Upper lobe of left lung (tissue), 6 donors: ENCODE measurements at places on chromosomes 4 and X. TPM values are rescaled to one million over a fixed set of nuclear protein-coding genes. Genes with fewer than 3 reads are reported as not detected.

- no peak for DNase-seq
- no peak overlapping the region for H3K4me3 ChIP-seq
- no peak overlapping the region for H3K27ac ChIP-seq
- peaks cover 14% of the 10 kb centered on the region for H3K4me1 ChIP-seq
Observed at GRCh38 chr4:87067124-87067885, 132.5 kb downstream of the AFF1 start.

The F8A2 gene
- not detected for total RNA-seq

DNA sequence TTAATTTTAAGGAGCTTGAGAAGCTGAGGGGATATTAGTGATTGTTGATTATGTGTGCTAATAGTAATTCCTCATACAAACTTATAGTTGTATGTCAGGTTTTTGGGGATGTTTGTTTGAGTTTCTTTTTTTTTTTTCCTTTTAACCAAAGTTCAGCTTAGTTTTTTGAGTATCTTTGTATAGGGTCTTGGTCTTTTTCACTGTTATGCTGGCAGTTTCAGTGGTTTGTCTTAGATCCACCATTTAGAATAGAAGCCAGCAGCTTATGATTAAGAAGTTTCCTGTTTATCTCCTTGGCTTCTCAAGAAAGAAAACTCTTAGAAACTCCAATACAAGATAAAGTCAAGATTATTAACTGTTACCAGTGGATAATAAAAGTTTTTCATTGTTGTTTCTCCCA, 16.1 kb downstream of the CPEB2 start:
- H3K36me3 ChIP-seq = no peaks in the 10 kb centered on the region
- H3K4me3 ChIP-seq = no peak overlapping the region
- H3K4me1 ChIP-seq = peaks cover 44% of the 10 kb centered on the region
- no peak for DNase-seq

DNA sequence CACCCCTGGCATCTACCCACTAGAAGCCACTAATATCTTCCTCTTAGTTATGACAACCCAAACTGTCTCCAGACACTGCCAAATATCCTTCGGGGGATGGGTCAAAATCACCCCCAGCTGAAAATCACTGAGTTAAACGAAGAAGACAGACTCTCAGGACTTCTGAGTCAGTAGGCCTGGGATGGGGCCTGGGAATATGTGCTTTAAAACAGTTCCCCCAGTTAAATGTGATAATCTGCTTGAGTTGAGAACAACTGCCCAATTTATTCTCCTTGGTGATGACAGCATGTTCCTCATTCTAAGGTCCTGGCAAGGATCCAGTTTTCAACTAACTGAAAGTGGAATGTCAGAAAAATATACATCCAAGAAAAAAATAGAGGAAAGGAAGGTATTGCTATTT, 52.4 kb downstream of the CBLL2 start:
- H3K4me3 ChIP-seq = no peak overlapping the region
- no peaks in the 10 kb centered on the region for H3K36me3 ChIP-seq
- no peak for DNase-seq
- no peaks in the 10 kb centered on the region for H3K27me3 ChIP-seq
- no peaks in the 10 kb centered on the region for H3K4me1 ChIP-seq

The XG gene
- total RNA-seq = 0.69 TPM

GRCh38 chrX:107776649-107777535, 641 bp upstream of the NCBP2L start:
- peak overlapping the region; percentile 64 for H3K4me3 ChIP-seq
- H3K36me3 ChIP-seq = no peaks in the 10 kb centered on the region
- peaks cover 7% of the 10 kb centered on the region for H3K4me1 ChIP-seq
- DNase-seq = peak; percentile 88

The CXCL11 gene
- 0.31 TPM for total RNA-seq

The HSFX3 gene
- not detected for total RNA-seq

DNA sequence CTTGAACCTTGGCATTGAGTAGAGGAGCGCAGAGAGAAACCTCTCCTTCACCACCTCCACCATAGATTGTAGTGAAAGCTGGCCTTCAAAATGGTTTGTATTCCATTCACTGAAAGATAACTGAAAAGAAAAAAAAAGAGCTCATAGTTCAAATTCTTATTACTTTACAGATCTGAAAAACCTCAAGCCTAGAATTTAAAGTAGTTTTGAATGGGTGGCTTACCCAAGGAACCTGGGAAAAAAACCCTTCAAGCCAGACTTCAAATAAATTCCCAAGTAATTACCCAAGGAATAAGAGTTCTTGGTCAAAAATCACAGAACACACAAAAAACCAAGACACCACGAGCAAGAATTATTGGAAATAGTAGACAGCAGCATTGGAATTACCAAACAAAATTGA, 83.6 kb upstream of the TMEM33 start:
- no peak overlapping the region for H3K4me3 ChIP-seq
- H3K4me1 ChIP-seq = no peaks in the 10 kb centered on the region
- H3K27ac ChIP-seq = no peak overlapping the region
- no peaks in the 10 kb centered on the region for H3K36me3 ChIP-seq
- no peaks in the 10 kb centered on the region for H3K27me3 ChIP-seq

The LRP2BP gene
- 1.0 TPM for total RNA-seq

GRCh38 chr4:55819634-55820033, at the start of gene EXOC1L:
Gene EXOC1L, plus strand, starts transcription at chr4:55819790. Its CDS starts 237 bp downstream, at chr4:55820027.
- H3K4me1 ChIP-seq = no peaks in the 10 kb centered on the region
- H3K27me3 ChIP-seq = no peaks in the 10 kb centered on the region
- no peak within 1 kb of the TSS for H3K27ac ChIP-seq

GRCh38 chr4:76943790-76944189, 5.8 kb upstream of the SEPTIN11 start:
- no peaks in the 10 kb centered on the region for H3K27me3 ChIP-seq
- no peak overlapping the region for H3K27ac ChIP-seq
- no peaks in the 10 kb centered on the region for H3K36me3 ChIP-seq
- no peak for DNase-seq

The ANK2 gene
- total RNA-seq = 4.2 TPM

The XAGE1A gene
- not detected for total RNA-seq

- no peak overlapping the region for H3K27ac ChIP-seq
- H3K4me1 ChIP-seq = peaks cover 15% of the 10 kb centered on the region
- H3K27me3 ChIP-seq = no peaks in the 10 kb centered on the region
- peak; percentile 53 for DNase-seq
- H3K4me3 ChIP-seq = peak overlapping the region; percentile 11
- no peaks in the 10 kb centered on the region for H3K36me3 ChIP-seq
Observed at GRCh38 chr4:10584042-10584441, 100.5 kb downstream of the CLNK start.

- H3K4me1 ChIP-seq = no peaks in the 10 kb centered on the region
- no peaks in the 10 kb centered on the region for H3K27me3 ChIP-seq
- no peak overlapping the region for H3K4me3 ChIP-seq
- DNase-seq = no peak
- H3K27ac ChIP-seq = no peak overlapping the region
Observed at GRCh38 chr4:42167709-42168108, 15.3 kb upstream of the BEND4 start.

The RNF128 gene
- total RNA-seq = 22.4 TPM

The UGT2B15 gene
- not detected for total RNA-seq

DNA sequence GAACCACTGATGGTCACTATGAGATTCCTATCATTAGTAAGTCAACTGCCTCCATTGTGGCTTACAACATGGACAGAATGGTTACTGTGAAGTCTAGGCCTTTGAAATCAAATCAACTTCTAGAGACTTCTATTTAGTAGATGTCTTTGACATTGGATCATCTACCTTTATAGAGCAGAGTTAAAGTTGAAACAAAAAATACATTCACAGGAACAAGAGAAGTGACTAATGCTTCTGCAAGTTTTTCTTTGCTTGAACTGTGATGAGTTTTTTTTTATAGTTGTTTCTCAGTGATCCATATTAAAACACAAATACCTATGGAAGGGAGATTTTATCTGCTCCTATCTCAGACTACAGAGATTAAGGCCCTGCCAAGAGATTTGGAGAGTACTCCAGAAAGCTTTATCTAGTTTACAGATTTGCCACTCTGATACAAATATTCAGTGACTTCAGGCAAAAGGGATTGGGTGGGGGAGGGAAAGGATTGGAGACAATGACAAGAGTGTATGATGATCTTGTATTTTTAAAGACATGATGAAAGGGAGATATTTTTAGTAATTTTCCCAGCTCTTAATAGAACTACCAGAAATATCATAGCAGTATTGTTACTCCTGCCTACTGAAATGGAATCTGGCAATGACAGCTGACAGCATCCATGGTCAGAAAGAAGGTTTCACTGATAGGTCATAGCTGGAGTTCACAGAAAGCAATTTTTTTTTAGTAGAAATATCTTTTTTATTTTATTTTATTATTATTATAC, 16.0 kb upstream of the EPGN start:
- no peaks in the 10 kb centered on the region for H3K36me3 ChIP-seq
- H3K27me3 ChIP-seq = no peaks in the 10 kb centered on the region
- no peaks in the 10 kb centered on the region for H3K4me1 ChIP-seq
- no peak for DNase-seq

GRCh38 chrX:21912989-21913388, 27.5 kb upstream of the SMS start:
- no peak overlapping the region for H3K27ac ChIP-seq
- H3K4me3 ChIP-seq = no peak overlapping the region
- H3K36me3 ChIP-seq = no peaks in the 10 kb centered on the region
- no peaks in the 10 kb centered on the region for H3K4me1 ChIP-seq

DNA sequence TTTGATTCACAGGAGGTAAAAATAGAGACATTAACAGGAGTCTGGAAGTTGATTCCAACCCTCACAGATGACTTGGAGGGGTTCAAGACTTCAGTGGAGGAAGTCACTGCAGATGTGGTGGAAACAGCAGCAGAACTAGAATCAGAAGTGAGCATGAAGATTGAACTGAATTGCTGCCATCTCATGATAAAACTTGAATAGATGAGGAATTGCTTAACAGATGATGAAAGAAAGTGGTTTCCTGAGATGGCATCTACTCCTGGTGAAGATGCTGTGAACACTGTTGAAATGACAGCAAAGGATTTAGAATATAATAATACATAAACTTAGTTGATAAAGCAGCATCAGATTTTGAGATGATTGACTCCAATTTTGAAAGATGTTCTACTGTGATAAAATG, 76.5 kb downstream of the RELL1 start:
- no peaks in the 10 kb centered on the region for H3K36me3 ChIP-seq
- DNase-seq = no peak
- H3K27me3 ChIP-seq = no peaks in the 10 kb centered on the region
- H3K4me1 ChIP-seq = no peaks in the 10 kb centered on the region

DNA sequence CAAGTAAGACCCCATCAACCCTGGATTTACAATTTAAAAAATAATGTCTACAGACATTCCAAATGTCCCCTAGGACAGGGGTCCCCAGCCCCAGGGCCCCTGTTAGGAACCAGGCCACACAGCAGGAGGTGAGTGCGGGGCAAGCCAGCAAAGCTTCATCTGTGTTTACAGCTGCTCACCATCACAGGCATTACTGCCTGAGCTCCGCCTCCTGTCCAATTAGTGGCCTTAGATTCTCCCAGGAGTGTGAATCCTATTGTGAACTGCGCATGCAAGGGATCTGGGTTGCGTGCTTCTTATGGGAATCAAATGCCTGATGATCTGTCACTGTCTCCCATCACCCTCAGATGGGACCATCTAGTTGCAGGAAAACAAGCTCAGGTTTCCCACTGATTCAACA, 146.1 kb downstream of the ATP10D start:
- H3K27me3 ChIP-seq = no peaks in the 10 kb centered on the region
- no peak overlapping the region for H3K4me3 ChIP-seq
- H3K27ac ChIP-seq = no peak overlapping the region
- H3K4me1 ChIP-seq = no peaks in the 10 kb centered on the region
- DNase-seq = no peak

GRCh38 chr4:161856711-161857326, 307.0 kb downstream of the FSTL5 start:
- no peaks in the 10 kb centered on the region for H3K27me3 ChIP-seq
- H3K27ac ChIP-seq = no peak overlapping the region
- no peak overlapping the region for H3K4me3 ChIP-seq
- no peaks in the 10 kb centered on the region for H3K36me3 ChIP-seq

DNA sequence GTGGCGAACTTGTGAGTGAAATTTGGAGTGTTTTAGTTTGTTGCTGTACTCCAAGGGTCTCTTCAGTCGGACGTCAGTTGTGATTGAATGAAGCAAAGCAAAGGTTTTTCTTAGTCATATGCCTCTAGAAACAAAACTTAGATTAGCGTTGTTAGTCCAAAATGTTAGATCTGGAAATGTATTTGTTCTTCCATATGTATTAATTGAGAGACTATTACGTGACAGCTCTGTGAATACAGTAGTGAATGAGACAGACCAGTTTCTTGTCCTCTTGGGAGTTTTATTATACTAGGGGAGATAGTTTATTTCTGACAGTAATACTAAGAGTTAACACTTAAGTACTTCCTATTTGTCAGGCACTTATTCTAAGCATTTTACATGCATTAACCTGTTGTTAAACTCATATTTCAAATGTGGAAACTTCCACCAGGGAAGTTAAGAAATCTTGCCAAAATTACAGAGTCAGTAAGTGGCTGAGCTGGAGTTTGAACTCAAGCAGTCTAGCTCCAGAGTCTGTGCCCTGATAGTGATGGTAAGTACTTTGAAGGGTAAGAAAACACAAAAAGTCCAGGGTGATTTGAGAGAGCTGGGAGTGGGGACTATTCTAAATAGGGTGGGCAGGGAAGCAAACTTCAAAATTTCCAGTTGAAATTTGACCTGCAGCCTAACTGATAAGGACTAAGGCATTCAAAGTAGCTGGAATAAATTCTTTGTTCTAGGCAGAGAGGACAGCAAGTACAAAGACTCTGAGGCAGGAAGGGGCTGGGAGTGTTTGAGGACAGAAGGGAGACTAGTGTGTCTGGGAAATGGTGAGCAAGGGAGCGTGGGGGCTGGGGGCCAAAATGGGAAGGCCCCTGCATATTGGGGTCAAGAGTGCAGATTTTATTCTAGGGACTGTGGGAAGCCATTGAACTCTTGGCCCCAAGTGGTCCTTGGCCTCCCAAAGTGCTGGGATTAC, 17.0 kb downstream of the ADD1 start:
- H3K27me3 ChIP-seq = no peaks in the 10 kb centered on the region
- H3K27ac ChIP-seq = peak overlapping the region; percentile 86
- DNase-seq = peak; percentile 80
- no peak overlapping the region for H3K4me3 ChIP-seq
- H3K4me1 ChIP-seq = peaks cover 98% of the 10 kb centered on the region
- H3K36me3 ChIP-seq = no peaks in the 10 kb centered on the region

DNA sequence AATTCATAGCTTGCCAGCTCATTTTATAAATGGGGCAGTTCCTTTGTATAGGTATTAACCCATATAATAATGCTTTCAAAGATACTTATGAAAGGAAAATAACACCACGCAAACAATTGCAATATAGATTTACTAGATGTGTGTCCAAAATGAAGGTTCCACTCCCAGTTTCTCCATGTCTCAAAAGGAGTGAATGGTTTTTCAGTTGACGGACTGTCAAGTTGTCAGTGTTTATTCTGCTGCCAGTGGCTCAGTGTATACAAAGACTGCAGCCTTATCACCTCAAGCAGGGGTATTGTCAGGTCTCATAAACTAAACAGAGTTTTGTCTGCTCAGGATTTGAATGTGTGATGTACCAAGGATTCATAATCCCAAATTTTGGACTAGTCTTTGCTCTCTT, 585.3 kb upstream of the ATOH1 start:
- H3K4me1 ChIP-seq = no peaks in the 10 kb centered on the region
- H3K27me3 ChIP-seq = no peaks in the 10 kb centered on the region
- DNase-seq = no peak
- no peaks in the 10 kb centered on the region for H3K36me3 ChIP-seq

- H3K4me1 ChIP-seq = peaks cover 17% of the 10 kb centered on the region
- no peak for DNase-seq
- H3K36me3 ChIP-seq = no peaks in the 10 kb centered on the region
- no peak overlapping the region for H3K4me3 ChIP-seq
Observed at GRCh38 chr4:94508296-94508695, 56.6 kb downstream of the PDLIM5 start.

GRCh38 chr4:80538276-80538926, 202.9 kb downstream of the CFAP299 start:
- no peak for DNase-seq
- H3K4me1 ChIP-seq = no peaks in the 10 kb centered on the region
- no peaks in the 10 kb centered on the region for H3K36me3 ChIP-seq
